ENCODE measurements at places on chromosomes 7 and 10. TPM values are rescaled to one million over a fixed set of nuclear protein-coding genes. Genes with fewer than 3 reads are reported as not detected.

DNA sequence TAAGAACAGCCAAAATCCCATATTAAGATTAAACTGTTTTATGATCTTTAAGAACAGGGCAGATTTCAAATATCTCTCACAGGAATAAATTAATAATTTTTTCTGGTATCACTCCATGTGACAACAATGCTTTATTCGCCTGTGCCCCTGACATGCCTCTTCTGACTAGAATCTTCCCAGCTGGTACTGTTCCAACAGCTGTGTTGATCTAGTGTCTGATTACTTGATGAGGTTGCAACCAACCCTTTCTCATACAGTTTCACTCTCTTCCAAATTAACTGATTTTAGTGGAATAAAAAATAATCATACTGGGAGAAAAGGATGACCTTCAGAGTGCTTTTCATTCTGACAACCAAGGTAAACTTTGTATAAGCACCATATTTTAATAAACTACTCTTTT lies 151.9 kb downstream of the CHRM2 start:
- DNase-seq, result no peak

- DNase-seq, result no peak
Measured at GRCh38 chr10:76618171-76618570, 1019.4 kb downstream of the KCNMA1 start.

- no peak for DNase-seq
Measured at GRCh38 chr7:128054511-128054910, 23.3 kb upstream of the LRRC4 start.

DNA sequence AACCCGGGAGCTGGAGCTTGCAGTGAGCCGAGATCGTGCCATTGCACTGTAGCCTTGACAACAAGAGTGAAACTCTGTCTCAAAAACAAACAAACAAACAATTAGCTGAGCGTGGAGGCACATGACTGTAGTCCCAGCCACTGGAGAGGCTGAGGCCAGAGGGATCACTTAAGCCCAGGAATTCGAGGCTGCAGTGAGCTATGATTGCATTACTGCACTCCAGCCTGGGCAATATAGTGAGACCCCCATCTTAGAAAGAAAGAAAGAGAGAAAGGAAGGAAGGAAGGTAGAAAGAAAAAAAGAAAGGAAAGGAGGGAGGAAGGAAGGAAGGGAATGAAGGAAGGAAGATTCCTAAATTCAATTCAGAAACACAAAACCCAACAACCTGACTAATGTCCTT lies 141.3 kb upstream of the TNRC18 start:
- no peak for DNase-seq

DNA sequence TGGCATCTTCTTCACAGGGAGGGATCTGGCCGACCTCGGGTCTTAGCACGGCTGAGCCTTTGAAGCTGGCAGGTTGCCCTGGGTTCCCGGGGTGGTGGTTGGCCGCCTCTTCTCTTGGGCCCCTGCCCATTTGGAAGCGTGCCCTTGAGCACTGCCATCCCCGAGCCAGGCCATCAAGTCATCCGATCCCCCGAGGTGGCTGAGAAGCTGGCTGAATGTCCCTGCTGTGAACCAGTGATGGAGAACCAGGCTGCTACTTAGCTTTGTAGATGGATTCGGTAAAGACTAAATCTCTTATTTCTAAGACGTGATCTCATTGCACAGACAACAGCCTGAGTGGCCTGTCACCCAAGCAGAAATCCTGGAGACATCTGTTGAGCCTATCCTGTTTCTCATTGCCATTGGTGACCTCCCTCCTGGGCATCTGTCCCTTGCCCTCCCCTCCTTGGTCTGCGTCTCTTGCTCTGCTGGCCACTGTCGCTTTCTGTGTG lies 74.3 kb downstream of the GRK5 start:
- peak; percentile 88 for DNase-seq

DNA sequence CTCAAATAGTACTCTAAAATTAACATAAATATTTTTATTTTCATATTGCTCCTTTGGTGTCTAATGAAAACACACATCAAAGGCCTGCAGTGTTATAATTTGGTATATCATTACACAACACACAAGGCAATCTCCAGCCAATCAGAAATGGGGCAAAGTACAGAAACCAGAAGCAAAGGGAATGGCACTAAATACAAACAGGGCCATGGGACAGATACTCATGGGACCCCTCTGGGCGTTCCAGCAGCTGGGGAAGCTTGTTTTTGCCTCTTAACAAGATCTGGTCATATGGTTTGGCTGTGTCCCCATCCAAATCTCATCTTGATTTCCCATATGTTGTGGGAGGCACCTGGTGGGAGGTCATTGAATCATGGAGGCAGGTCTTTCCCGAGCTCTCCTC lies 551.8 kb upstream of the NRP1 start:
- no peak for DNase-seq

The MSRB2 gene
- 100 TPM for total RNA-seq

DNA sequence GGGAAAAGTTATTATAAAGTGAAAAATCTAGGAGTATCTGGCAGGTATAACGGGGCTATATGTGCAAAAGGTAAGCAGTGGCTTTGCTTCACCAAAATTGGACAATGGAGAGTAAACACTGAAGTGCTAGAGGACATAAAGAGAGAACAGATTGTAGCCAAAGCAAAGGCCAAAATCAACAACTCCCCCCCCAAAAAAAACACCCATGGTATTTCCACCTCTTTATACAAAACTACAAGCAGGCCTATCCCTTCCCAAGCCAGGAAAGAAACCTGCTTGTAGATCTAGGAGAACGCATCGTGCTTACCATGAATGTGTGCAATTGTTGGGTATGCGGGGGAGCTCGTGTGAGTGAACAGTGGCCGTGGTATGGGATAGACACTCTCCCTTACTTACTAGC lies 9.2 kb upstream of the AKR1B1 start:
- no peak for DNase-seq

GRCh38 chr7:120959929-120960484 lies 9.4 kb downstream of the ING3 start:
- DNase-seq, result no peak

The C10orf62 gene
- total RNA-seq, result 0.35 TPM

GRCh38 chr10:79244841-79245504 lies 102.3 kb upstream of the PPIF start:
- no peak for DNase-seq

GRCh38 chr10:101031128-101031795 lies at the start of the genes PDZD7 and SFXN3:
Gene PDZD7 (minus strand): TSS chr10:101031129. CDS start chr10:101030219, 910 bp downstream.
Gene SFXN3 (plus strand): TSS chr10:101031234. CDS start chr10:101034695, 3,461 bp downstream.
- peak; percentile 97 for DNase-seq

DNA sequence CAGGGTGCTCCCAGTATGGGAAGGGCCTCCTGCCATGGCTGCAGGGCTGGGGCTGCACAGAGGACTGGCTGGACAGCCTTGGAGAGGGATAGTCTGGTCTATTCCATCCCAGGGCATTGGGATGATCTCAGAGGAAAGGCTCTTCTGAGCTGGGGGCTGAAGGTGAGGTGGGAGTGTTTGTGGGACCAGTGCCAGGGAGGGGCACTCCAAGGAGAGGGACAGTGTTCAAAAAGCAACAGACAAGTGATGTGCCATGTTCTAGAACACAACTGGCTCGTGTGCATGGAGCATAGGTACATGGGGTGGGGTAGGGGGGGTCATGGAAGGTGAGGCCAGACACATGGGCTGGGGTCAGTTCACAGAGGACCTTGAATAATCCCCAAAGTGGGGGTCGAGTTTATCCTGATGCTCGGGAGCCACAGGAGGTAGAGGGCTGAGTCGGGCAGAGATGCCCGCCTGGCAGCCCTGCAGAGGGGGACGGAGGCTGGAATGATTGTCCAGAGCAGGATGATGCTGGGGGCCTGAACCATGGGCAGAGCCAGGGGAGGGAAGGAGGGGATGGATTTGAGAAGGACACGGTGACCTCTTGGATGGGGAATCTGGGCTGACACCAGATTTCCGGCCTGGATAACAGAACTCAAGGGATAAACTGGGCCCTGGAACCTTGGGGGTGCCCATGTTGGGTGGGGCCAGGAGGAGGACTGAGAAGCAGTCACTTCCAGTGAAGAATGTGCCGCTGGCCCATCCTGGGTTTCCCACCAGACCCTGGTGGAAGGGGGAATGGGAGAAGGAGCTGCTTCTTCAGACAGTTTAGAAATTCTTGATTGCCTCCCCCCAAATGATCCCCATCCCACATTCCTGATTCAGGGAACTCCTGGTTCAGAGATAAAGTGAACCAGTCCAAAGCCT lies 50.4 kb downstream of the NEURL1 start:
- no peak for DNase-seq

DNA sequence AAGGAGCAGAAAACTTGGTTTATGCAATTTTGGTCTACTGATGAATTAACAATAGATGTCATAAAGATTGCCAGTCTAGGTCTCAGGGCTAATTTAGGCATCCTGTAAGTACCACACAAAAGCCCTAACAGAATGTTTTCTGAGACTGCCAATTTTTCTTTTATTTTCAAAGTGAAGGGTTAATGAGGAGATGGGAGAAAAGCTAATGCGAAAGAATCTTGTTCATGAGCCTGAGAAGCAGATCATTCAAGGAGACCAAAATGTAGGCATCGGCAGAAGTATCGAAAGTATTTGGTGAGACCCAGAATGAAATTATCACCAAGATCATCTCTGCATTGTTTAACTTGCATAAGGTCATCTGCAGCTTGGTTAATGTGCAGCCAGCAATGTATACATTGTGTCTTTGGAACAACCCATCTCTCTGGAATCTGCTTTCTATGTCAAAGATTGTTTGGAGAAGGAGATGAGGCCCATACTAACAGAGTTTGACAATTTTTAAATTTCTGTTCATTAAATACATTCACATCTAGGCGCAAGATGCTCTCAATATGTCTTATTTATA lies 163.3 kb upstream of the GLI3 start:
- no peak for DNase-seq

The ELN gene
- total RNA-seq, result 166 TPM

The BAZ1B gene
- total RNA-seq, result 44.4 TPM

GRCh38 chr7:109009636-109010035 lies 440.0 kb downstream of the DNAJB9 start:
- no peak for DNase-seq

DNA sequence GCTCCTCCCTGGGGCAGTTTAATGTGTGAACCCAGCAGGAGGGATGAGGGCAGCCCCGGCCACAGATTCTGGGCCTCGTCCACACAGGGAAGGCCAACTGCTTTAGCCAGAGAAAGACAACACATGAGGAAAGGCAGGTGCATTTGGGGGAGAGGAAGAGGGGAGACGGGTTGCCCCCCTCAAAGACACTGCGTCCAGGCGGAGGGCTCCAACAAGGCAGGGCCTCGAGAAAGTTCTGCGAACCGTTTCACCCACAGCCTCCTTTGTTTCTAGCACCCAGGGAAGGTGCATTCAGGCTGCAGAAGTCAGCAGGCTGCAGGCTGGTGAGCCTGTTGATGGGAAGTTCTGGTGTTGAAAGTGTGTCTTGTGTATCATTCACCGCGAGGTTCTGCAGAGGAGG lies 10.1 kb downstream of the FOXL3 start:
- no peak for DNase-seq

The PODXL gene
- total RNA-seq, result 45.0 TPM

GRCh38 chr7:140084142-140084655 lies 21.4 kb upstream of the PARP12 start:
- DNase-seq, result no peak

Measured in left cardiac atrium (tissue), 4 donors.